ENCODE measurements at places on chromosomes 16 and 17.

DNA sequence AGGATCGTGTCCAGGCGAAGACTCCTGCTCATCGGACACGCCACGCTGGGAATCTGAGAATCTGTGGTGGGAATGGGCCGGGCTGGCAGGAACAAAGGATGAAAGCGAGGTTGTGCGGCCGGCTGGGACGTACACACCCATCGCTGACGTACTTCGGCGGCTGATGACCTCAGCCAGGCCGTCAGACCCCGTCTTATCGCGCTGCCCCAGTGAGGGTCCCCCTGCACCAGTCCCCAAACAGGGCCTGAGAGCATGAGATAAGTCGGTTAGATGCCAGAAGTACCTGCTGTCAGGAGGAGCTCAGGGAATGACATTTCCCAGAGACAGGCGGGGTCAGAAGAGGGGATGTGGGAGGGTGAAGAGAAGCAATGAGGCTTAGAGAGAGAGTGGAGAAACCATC lies 16.0 kb upstream of the SP6 start:
- no peak for DNase-seq

DNA sequence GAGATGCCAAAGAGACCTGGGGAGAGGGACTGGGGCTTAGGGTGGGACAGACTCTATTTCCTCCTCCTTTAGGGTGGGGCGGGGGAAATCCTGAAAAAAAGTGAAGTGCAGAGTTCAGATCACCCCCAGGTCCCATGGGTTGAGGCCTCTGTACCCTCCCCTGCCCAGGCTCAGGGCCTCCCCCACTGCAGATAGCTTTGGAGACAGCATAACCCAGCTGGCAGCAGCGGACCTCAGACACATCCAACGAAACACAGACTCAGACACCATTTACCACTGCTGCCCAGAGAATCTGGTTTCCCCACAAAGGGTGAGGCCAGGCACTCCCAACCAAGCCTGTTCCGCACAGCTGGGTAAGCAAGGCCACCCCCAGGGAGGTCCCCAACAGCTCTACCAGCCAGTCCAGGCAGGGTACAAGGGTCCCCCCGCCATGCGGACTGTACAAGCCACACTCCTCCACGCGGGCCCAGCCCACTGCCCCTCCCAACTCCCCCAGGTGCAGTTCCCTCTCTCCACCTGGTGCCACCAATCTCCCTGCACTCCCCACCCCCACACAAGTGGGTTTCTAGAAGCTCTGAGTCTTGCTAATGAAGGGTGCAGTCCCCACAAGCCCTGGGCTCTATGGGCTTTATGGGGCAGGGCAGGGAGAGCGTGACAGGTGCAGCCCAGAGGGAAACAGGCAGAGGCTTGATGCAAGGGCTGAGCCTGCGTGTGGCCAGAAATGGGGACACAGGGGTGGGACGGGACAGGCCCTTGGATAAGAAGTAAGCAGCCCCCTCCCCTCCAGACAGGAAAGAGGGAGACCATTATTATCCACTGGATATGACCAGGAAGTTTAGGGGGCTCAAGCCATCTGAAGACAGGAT lies 8.9 kb downstream of the RHBDF2 start:
- no peak for DNase-seq

- no peak for DNase-seq
Measured at GRCh38 chr16:57949595-57950238, 21.2 kb downstream of the CNGB1 start.

- DNase-seq: no peak
Measured at GRCh38 chr17:71262586-71262985, 858.2 kb upstream of the SOX9 start.

GRCh38 chr16:2250652-2251295 lies 613 bp downstream of the ECI1 start:
- DNase-seq: no peak

DNA sequence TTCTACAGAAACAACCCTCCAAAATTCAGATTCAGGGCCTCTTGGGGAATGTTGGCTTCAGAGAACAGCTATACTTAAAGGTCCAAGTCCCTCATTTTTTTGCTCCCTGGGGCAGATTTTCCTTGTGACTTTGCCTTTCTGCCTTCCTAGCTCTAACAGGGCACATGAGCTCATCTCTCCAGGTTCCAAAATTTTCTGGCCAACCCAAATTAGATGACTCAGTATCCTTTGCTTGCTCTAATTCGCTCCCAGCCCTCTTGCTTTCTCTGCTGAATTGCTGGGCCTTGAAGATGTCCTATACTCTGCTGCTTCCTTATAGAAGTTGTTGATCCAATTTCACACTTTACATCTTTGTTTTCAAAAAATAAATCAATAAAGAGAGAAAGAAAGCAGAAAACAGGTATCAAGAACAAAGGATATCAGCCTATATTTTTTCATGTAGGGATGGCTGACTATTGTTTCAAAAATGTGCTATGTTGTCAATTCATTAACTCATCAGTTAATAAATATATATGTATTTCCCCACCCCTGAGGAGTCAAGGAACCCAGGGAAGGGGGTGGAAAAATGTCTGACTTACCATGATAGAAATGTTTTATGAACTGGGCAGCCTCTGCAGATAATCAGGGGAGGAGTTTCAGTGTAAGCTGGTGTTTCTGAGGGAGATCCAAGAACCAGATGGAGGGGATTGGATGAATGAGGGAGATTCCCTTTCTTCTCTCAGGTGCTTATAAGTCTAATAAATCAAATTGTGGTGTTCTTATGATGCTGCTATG lies 1.0 kb upstream of the KRTAP4-2 start:
- DNase-seq: no peak

DNA sequence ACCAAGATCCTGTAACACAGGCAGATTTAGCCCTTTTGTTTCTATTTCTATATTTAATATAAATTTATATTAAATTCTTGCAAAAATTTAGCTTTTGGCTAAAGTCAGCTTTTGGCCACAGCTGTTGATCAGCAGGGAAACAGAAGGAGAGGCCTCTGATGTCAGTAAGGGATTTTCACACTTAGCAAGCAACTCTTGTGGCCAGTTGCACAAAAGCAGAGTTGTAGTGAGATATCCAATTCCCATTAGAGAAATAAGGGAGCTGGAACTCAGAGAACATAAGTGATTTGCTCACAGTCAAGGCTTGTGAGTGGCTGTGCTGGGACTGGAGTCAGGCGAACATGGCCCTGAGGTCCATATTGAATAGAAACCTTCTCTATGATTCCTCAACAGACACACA lies 16.7 kb upstream of the HEATR6 start:
- no peak for DNase-seq

GRCh38 chr17:62062302-62062701 lies 2.8 kb downstream of the MED13 start:
- DNase-seq: no peak

DNA sequence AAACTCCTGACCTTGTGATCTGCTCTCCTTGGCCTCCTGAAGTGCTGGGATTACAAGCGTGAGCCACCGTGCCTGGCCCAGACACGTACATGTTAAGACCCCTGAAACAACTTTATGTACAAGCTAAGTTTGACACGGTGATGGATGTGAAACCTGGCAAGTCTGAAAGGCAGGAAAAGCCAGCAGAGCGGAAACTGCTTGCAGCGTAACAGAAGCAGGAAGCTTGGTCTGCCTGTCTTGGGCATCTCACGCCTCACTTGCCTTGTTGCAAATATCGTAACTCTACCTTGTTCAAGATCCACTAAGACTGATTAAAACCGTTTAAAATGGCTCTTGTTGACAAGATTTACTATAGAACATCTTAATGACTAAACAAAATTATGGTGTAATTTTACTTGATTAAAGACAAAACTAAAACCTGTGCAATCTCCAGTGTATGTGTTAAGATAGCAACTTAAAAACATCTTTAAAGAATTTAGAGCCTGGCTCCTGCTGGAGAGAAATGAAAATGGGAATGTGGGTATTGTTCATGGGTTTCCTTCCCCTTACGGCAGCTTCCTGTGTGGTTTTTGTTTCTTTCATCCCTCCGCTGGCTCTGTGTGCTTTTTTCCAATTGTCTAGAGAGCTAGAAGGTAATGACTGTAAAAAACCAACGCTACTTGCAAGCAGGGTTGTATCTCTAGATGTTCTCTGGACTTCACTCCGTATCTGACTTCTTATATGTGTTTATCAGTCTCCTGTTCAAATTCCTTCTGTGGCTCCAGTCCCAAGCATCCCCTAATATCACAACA lies 477.6 kb downstream of the XYLT1 start:
- no peak for DNase-seq

DNA sequence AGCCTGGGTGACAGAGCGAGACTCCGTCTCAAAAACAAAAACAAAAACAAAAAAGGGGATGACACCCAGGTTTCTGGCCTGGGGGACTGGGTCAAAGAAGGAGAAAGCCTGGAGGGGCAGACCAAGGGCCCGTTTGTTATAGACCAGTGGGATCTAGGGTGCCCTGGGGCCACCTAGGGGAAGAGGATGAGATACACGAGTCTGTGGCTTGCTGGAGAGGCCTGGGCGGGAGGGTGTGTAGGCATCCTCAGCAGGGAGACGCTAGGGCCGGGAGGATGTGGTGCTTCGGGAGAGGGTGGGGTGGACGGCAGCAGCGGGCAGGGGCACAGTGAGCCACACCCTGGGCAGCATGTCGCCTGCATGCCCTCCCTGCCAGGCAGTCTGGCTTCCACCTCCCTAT lies 17.1 kb upstream of the CRK start:
- DNase-seq: no peak

DNA sequence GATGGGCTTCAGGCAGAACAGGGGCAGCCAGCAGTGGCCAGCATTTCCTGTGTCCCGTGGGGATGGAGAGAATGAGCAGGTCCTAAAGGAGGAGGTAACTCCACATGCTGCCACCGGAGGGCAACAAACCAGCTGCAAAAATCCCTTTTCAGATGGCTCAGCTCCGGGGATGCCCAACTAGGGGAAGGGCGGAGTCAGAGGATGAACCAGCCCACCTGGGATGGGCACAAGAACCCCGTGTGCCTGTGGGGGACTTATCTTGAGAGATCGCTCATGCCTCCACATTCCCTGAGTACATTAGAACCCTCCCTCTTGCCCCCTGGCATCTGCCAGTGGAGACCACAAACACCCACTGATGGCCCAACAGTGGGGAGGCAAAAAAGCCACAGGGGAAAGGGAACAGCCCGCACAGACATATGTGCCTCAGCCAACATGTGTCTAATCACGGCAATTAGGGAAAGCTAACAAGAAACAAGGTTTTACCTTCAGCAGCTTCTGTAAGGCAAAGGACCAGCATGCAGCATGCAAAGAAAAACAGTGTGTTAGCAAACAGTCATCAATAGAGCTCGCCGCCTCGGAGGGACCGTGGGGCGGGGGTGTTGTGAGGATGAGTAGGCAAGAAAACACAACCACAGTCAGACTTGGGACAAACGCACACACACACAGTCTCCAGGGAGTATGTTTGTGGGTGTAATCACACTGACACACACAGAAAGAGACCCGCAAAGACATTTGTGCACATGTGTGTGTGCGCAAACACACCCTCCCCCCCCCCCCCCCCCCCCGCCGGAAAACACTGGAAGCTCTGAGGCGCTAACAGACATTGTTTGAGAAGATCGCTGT lies 64.0 kb downstream of the MYO18A start:
- no peak for DNase-seq

DNA sequence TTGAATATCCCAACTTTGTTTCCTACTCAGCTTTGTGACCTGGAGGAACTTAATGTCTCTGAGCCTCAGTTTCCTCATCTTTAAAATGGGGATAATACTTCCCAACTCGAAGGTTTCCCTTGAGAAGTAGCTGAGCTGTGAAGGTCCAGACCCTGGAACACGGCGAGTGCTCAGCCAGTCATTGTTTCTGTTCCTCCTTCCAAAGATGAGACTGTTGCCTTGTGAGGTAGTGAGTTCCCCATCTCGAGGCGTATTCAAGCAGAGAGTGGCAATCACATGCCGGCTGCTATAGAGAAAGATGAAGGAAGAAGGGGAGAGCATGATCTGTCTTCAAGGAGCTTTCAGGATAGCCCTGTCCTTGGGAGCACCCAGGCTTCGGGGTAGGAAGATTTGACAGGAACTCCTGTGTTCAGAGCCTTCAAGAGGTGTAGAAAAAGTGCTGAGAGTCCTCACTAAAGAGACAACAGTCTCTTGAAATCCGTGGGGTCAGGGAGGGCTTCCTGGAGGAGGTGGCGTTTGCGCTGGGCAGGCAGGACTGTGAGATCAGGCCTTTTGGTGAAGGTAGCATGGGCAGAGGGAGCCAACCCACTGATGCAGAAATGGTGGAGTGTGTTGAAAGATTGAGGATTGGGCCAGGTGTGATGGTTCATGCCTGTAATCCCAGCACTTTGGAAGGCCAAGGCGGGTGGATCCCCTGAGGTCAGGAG lies 27.2 kb downstream of the SPNS2 start:
- DNase-seq: no peak

- DNase-seq: no peak
Measured at GRCh38 chr17:38341035-38341721, 2.6 kb downstream of the GPR179 start.

- DNase-seq: no peak
Measured at GRCh38 chr17:81701288-81702071, 1.7 kb upstream of the MRPL12 start.

DNA sequence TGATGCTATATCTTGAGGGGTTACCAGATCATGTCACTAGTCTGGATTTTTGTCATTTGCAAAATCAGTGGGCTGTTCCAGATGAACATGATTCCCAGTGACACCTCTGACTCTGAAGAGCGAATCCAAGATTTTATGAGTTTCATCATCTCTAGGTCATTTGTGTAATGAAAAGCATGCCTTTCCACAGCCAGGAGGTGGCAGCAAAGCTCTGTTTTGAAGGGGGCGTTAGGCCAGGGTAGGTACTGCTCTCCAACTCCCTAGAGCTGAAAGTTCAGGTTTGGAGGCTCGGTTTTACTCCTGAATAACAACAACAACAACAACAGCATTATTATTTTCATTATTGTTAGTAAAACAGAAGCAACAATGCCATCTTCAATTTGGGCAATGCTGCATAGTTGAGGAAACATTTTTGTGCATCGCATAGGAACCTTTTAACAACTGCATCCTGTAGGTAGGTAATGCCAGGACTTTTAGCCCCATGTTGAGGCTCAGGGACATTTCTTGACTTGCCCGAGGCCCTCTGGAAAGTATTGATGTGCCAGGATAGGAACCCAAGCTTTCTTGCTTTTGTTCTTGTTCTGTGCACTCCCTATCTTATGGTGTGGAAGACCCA lies 77.0 kb downstream of the MYH13 start:
- DNase-seq: no peak

DNA sequence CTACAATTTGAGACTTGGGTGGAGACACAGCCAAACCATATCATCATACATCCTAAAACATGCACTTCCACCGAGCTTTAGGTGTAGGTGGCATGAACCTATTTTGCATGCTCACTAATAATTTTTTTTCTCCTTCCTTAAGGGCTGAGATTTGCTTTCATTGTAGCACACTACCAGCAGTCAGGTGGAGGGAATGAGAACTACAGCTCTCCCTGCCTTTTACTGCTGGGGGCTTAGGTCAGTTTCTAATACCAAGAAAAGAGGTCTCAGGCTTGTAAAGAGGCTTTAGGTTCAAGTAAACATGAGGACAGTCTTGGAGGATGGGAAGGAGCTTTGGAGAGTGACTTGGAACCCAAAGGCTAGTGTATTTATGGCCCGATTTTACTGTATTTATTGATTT lies 22.0 kb downstream of the CFAP20 start:
- no peak for DNase-seq

- DNase-seq: no peak
Measured at GRCh38 chr16:23927796-23928195, 92.0 kb downstream of the PRKCB start.

DNA sequence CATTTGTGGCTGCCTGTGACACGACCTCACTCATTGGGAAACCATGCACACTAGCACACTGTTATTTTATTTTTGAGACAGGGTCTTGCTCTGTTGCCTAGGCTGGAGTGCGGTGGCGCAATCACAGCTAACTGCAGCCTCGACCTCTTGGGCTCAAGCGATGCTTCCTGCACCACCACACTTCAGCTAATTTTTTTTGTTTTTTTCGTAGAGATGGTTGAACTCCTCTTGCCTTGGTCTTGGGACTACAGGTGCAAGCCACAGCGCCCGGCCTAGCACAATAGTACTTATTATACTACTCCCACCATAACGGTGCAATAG lies 2.8 kb upstream of the NPTX1 start:
- DNase-seq: no peak

Data from stimulated activated CD8-positive, alpha-beta memory T cell treated with anti-CD3 and anti-CD28 coated beads, Interleukin-4, amount 100 ng/mL, for 4 hours (primary cell).